CD4-positive, alpha-beta memory T cell (primary cell): ENCODE measurements at places on chromosomes 2 and 18. TPM values are rescaled to one million over a fixed set of nuclear protein-coding genes. Genes with fewer than 3 reads are reported as not detected.

- no peak overlapping the region for H3K4me3 ChIP-seq
- no peaks in the 10 kb centered on the region for H3K4me1 ChIP-seq
- H3K27ac ChIP-seq, result no peak overlapping the region
- no peaks in the 10 kb centered on the region for H3K36me3 ChIP-seq
These were observed 129.9 kb downstream of the PIEZO2 start for GRCh38 chr18:11019295-11020105.

- peaks cover 55% of the 10 kb centered on the region for H3K4me1 ChIP-seq
- H3K36me3 ChIP-seq, result no peaks in the 10 kb centered on the region
- H3K4me3 ChIP-seq, result no peak overlapping the region
- no peak overlapping the region for H3K27ac ChIP-seq
- no peaks in the 10 kb centered on the region for H3K27me3 ChIP-seq
These were observed 53.0 kb downstream of the EPAS1 start for GRCh38 chr2:46350029-46350689.

SCYGR4 gene
- not detected for total RNA-seq

DNA sequence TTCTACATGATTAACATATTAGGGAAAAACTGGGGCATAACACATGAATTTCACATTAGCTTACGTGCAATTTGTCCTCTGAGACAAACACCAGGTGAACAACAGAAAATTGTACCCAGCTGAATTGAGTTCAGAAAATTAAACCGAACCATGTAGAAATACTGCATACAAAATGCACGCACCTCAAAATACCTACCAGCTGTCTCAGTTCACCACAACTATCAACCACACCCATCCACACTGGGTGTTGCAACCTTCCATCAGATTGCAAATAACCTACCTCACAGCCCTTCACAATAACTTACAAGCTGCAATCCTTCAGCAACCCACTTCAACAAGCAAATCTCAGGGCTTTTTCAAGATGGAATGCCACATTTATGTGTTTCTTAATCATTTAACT, 55.9 kb downstream of the UNC50 start:
- H3K27me3 ChIP-seq, result no peaks in the 10 kb centered on the region
- DNase-seq, result peak; percentile 80
- no peaks in the 10 kb centered on the region for H3K36me3 ChIP-seq
- peaks cover 74% of the 10 kb centered on the region for H3K4me1 ChIP-seq
- H3K4me3 ChIP-seq, result peak overlapping the region; percentile 54
- peak overlapping the region; percentile 51 for H3K27ac ChIP-seq

- no peak for DNase-seq
- no peak overlapping the region for H3K4me3 ChIP-seq
- H3K27ac ChIP-seq, result no peak overlapping the region
These were observed 63.5 kb downstream of the HDAC4 start for GRCh38 chr2:239337122-239337876.

DNA sequence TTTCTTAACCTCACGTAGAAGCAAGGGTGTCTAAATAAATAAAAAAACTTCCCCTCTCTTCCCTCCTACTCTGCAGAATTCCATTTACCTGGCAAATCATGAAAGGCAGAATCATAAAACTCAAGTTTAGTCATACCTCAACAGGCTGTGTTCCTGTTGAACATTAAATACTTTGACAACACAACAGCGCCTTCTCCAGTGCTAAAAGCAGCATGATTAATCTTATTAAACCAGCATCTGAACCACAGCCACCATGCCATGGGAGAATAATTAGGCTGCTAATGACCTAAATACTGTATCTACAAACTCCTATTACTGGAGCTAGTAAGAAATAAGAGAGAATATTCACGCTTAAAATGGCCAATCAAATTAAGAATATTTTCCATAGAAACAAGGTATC, 68.1 kb downstream of the CDH2 start:
- no peaks in the 10 kb centered on the region for H3K36me3 ChIP-seq
- DNase-seq, result no peak
- H3K4me3 ChIP-seq, result no peak overlapping the region
- H3K27ac ChIP-seq, result no peak overlapping the region
- no peaks in the 10 kb centered on the region for H3K27me3 ChIP-seq

STK11IP gene
- 48.7 TPM for total RNA-seq

TNFAIP6 gene
- total RNA-seq, result not detected

DNA sequence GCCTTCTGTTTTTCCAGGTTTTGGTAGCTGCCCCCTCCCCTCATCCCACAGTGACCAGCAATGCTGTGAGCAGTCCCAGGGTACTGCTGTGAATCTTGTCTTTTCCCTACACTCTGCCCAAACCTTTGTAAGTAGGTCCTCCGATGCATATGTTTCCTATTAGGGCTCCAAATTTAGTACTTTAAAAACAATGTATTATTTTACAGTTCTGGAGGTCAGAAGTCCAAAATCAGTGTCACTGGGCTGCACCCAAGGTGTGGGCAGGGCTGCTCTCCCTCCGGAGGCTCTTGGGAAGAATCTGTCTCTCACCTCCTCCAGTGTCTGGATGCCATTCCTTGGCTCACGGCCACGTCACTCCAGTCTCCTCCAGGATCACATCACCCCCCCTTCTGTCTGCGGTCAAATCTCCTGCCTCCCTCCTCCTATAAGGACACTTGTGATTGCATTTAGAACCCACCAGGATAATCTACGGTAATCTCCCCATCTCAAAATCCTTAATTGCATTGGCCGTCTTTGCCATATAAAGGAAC, 208.5 kb downstream of the SH3BP4 start:
- H3K27ac ChIP-seq, result no peak overlapping the region
- H3K4me1 ChIP-seq, result no peaks in the 10 kb centered on the region
- H3K4me3 ChIP-seq, result no peak overlapping the region
- H3K27me3 ChIP-seq, result no peaks in the 10 kb centered on the region
- no peak for DNase-seq

DNA sequence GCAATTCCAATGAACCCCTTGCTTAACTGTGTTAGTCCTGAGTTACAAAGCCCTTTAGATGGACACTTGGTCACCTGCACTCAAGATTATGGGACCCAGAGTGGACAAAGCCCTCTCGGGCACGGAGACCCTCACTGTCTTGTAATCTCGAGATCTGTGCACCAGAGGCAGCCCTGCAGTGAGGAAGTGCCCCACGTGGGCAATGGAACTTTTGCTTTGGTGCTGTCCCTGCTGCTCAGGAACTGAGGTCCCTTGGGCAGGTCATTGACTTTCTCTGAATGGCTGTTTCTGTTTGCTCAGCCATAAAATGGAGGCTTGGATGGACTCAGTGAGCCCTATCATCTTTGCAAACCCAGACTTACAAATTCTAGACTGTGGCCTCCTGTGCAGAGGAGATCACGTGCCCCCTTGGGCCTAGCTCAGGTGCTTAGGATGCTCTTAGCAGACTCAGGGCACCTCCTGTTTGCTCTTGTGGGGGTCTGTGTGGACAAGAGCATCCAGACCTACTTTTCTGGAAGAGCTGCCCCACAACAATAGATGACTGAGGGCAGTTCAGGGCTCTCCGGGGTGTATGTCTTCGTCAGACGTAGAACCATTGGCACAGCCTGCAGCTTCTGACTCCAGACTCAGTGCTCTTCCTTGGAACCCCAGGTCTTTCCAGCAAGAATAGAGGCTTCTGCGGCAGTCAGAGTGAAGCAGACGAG, 94.5 kb upstream of the HS6ST1 start:
- H3K4me3 ChIP-seq, result no peak overlapping the region
- H3K4me1 ChIP-seq, result no peaks in the 10 kb centered on the region
- no peaks in the 10 kb centered on the region for H3K27me3 ChIP-seq
- no peaks in the 10 kb centered on the region for H3K36me3 ChIP-seq
- no peak overlapping the region for H3K27ac ChIP-seq
- no peak for DNase-seq

EFHD1 gene
- total RNA-seq, result 1.5 TPM

- H3K36me3 ChIP-seq, result no peaks in the 10 kb centered on the region
- DNase-seq, result no peak
- H3K27ac ChIP-seq, result no peak overlapping the region
- no peaks in the 10 kb centered on the region for H3K4me1 ChIP-seq
These were observed 828.6 kb downstream of the TRIB2 start for GRCh38 chr2:13545320-13545719.

AP1S3 gene
- total RNA-seq, result 0.96 TPM

DNA sequence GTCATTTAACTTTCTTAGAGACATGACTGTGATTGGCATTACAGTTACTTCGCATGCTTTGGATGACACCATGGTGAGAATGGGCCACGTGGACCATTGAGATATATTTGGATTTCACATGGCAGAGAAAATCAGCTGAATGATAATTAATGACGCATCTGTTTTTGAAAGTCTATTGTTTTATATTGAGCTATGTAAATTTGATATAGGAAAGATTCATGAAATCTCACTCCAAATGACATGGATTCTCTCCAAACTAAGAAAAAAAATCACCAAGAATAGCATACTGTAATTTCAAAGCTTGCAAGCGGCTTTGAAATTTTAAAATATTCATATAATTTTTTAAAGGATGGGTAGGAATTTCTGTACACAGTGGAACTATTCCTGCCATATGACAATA, 163.7 kb downstream of the SH3BP4 start:
- no peak overlapping the region for H3K4me3 ChIP-seq
- no peak overlapping the region for H3K27ac ChIP-seq
- no peak for DNase-seq
- H3K4me1 ChIP-seq, result no peaks in the 10 kb centered on the region
- H3K27me3 ChIP-seq, result no peaks in the 10 kb centered on the region
- no peaks in the 10 kb centered on the region for H3K36me3 ChIP-seq

DNA sequence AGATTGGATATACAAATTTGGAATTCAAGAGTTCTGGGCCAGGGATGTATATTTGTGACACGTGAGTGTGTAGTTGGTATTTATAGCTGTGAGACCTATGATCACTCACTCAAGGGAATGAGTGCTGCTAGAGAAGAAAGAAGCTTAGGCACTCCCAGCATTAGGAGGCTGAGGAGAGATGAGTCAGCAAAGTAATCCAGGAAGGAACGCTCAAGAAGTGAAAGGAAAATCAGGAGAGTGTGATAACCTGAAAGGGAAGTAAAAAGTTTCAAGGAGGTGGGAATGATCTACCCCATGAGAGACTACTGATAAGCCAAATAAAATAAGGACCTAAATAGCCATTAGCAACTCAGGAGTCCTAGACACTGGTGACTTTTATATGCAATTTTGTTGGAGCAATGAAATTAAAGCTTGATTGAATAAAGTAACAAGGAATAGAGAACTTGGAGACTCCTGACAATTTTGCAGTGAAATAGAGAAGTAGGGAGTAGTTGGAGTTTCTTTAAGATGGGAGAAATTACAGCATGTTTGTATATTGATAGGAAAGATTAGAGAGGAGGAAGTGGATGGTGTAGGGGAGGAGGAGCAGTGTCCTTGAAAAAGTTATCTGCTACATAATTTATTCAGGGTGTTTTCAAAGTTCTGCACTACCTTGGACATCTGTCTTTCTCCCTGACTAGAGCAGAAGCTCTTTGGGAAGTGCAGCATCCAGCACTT, 89.9 kb downstream of the UBE2E3 start:
- no peaks in the 10 kb centered on the region for H3K4me1 ChIP-seq
- H3K27ac ChIP-seq, result no peak overlapping the region
- no peaks in the 10 kb centered on the region for H3K36me3 ChIP-seq
- H3K4me3 ChIP-seq, result no peak overlapping the region

- H3K4me3 ChIP-seq, result no peak overlapping the region
- DNase-seq, result no peak
- no peaks in the 10 kb centered on the region for H3K36me3 ChIP-seq
- H3K27ac ChIP-seq, result no peak overlapping the region
- H3K4me1 ChIP-seq, result no peaks in the 10 kb centered on the region
These were observed 119.3 kb upstream of the MAPRE2 start for GRCh38 chr18:34921811-34922385.

GRCh38 chr18:38466426-38466825, 900.8 kb upstream of the CELF4 start:
- H3K27ac ChIP-seq, result no peak overlapping the region
- H3K4me1 ChIP-seq, result no peaks in the 10 kb centered on the region
- H3K27me3 ChIP-seq, result no peaks in the 10 kb centered on the region
- no peak overlapping the region for H3K4me3 ChIP-seq
- H3K36me3 ChIP-seq, result no peaks in the 10 kb centered on the region
- DNase-seq, result no peak

- DNase-seq, result no peak
- no peak overlapping the region for H3K27ac ChIP-seq
These were observed 101.5 kb upstream of the CCDC195 start for GRCh38 chr2:224817676-224818075.
